Stimulated activated CD4-positive, alpha-beta T cell treated with anti-CD3 and anti-CD28 coated beads, Interleukin-4, amount 100 ng/mL, for 48 hours (primary cell): ENCODE measurements at places on chromosomes 13 and 19.

- no peak for DNase-seq
These were observed 28.9 kb downstream of the NBEA start for GRCh38 chr13:34970961-34971360.

DNA sequence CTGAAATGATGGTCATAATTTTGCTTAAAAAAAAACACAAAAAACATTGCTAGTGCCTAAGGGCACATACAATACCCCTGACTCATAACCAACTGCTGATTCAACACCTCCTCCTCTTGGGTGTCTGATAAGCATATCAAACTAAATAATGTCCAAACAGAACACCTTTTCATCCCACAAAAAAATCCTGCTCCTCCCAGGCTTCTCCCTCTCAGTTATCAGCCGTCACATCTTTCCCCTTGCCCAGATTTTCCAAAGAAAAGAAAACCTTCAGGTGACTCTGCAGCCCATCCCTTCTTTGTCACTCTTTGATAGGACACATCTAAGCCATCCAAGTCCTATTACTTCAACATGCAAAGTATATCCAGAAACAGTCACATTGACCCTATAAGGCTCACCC is 46.9 kb downstream of the ABCC4 start:
- no peak for DNase-seq

- DNase-seq = no peak
These were observed 22.6 kb upstream of the CD177 start for GRCh38 chr19:43330726-43331434.

- no peak for DNase-seq
These were observed 709 bp downstream of the DPP9 start for GRCh38 chr19:4722671-4723594.

- DNase-seq = no peak
These were observed 17.8 kb upstream of the CABP5 start for GRCh38 chr19:48061401-48062344.

DNA sequence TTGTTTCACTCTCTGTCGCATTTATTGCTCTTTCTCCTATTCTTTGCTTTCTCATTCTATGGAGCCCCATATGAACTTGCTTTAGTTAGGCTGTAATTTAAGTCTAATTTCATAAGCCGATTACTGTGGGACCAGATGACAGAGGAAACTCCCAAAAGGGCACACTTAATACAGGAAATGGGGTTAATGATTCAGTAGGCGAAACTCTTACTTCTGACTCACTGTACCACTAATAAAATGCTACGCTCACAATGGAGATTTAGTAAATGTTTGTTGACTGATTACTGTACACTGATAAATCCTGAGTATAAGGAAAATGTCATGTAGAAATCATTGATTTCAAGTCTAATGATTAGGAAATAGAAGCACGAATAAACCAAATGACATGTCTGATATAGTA is 276.4 kb downstream of the KLF5 start:
- no peak for DNase-seq

DNA sequence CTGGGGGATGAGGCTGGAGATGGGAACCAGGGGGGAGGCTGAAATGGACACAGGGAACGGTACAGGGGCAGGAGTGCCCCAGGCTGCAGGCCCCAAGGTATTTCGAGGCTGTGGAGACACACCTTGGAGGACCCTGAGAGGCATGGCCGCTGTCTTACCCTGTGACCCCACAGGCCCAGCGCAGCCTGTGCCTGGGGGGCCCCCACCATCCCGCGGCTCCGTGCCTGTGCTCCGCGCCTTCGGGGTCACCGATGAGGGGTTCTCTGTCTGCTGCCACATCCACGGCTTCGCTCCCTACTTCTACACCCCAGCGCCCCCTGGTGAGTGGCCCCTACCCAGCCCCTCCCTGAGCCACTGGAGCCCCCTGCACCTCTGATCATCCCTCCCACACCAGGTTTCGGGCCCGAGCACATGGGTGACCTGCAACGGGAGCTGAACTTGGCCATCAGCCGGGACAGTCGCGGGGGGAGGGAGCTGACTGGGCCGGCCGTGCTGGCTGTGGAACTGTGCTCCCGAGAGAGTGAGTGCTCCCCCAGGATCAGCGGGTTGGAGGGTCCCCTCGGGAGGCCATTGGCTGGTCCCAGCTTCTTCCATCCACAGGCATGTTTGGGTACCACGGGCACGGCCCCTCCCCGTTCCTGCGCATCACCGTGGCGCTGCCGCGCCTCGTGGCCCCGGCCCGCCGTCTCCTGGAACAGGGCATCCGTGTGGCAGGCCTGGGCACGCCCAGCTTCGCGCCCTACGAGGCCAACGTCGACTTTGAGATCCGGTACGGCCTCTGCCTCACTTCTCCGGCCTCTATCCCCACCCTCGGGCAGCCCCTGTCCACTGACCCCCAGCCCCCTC is 16.9 kb upstream of the SPIB start:
- no peak for DNase-seq

GRCh38 chr13:71874458-71874857 is 7.5 kb upstream of the DACH1 start:
- no peak for DNase-seq
